ENCODE measurements at places on chromosomes 2 and 18.

- DNase-seq: no peak
Observed at GRCh38 chr2:102083393-102083703, 59.2 kb upstream of the IL1R1 start.

DNA sequence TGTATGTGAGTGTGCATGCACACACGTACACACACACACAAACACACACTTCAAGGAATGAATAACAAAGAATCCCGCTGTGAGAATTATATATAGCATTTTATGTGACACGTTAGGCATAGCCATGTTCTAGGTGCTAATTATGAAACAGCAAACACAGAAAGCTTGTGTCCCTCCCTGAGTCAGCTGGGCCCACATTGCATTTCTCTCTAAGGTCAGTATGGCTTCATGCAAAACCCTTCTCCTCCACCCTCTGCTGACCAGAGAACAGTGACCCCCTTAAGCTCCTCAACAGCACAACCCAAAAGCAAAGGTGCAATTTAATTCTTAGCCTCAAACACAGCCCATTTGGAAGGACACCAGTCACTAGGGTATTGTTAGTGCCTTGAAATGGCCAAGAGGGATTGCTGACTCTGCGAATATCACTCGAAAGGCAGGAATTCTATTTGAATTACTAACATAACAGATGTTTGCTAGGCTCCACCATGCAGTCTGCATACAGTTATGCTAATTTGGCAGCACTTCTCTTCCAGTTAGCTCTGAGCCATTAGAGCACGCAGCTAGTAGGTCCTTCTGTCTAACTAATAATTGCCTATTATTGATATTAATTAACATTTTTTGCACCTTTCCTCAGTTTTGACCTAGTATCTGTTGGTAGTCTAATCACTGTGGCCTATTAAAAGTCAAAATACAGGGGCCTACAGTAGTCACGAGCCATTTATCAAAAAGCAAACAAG, 149.0 kb downstream of the LNPK start:
- DNase-seq: no peak

DNA sequence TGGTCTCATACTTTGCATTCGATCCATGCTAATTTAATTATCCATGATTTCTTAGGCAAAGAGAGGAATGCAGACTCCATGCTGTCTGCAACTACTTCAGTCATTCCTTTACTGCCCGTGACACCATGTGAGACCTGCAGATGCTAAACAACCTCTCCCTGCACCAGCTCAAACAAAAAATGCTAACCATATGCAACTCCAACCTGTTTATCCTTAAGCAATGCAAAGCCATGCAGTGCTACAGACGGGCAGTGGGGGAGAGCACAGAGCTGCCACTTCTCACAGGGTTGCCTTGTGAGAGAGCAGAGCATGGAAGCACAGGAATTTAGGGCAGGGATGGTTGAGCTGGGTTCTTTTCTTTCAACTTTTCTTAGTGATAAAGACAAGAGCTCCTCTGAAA, 74.9 kb upstream of the KLHL14 start:
- no peak for DNase-seq

DNA sequence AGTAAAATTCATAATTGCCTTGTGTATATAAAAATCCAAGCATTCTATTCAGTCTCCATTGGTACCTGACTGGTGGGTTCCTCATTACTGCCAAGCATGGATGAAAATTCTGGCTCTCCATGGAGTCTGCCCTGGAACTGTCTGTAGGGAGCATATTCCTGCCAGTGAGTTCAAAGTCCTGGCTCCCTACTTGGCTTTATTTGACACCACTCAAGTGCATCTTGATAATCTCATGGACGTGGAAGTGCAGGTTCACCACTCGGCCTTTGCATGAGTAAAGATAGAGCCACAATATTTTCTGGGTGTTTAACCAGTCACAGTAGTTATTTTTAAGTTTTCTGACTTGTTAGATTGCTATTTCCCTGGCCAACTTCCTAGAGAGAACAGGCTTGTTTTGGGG, 63.5 kb downstream of the CNTNAP5 start:
- DNase-seq: no peak

DNA sequence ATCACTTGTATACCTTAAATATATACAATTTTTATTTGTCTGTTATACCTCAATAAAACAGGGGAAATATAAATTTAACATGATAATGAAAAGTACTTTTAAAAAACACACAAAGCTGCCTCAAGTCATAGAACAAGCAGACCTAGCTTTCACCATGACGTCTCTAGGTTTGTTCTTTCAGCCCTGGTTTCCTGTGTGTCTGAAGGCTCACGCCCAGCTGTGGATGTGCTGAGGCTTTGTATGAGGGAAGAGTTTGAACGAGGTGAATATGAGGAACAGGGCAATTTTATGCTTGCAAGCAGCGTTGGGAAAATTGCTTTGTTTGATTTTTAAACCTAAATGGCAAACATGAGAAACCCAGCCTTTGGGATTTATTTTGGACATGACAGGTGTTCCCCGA, 15.3 kb downstream of the SH3RF3 start:
- DNase-seq: no peak

GRCh38 chr2:105781274-105781978, 36.7 kb downstream of the NCK2 start:
- DNase-seq: no peak

DNA sequence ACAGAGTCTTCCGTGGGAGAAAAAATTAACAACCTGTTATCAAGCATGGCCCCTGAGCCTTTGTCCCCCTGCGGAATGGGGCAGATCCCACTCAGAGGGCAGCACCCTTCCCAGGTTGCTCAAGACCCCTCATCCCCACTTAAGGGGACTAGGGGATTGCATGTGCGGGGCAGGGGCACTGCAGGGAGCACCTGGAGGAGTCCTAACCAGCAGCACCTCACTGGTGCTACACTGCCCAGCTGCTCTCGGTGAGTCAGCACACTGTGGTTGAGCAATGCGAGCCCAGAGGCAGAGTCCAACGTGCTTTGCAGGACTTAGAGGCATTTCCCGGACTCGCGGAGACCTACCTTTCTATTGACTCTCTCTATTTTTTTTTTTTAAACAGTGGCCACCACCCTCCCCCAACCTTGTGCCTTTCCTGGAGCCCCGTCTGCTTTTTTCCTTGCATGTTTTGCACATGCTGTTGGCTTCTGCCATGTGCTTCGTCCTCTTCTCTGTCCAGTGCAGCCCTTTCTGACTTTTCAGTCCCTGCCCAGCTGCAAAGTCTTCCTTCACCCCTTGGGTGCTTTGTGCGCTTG, 74.0 kb downstream of the IL1R2 start:
- peak; percentile 41 for DNase-seq
